Natural killer cell treated with Interleukin-12 subunit alpha and Interleukin-12 subunit beta and Interleukin-15 and Interleukin-18, amount 100 ng/mL, for 72 hours (primary cell): ENCODE measurements at places on chromosomes 2 and 18. TPM values are rescaled to one million over a fixed set of nuclear protein-coding genes. Genes with fewer than 3 reads are reported as not detected.

DNA sequence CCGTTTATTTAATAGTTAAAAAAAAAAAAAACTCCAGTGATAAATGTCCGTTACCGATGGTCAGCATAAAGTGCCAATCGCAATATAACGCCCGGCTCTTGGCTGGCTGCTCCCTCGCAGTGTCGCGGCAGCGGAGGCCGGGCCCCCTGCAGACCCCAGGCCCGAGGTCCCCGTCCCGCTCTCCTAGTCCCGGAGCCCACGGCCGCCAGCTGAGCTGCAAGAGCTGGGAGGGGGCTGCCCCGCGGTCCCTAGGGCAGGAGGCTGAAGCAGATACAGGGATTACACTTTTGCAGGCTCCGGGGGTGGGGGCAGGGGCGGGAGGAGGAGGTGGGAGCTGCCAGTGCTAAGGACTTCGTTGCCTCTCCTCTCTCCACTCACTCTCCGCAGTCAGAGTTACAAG lies 6.9 kb downstream of the OSR1 start:
- peaks cover 40% of the 10 kb centered on the region for H3K27me3 ChIP-seq
- no peak overlapping the region for H3K27ac ChIP-seq
- DNase-seq = no peak
- peak overlapping the region; percentile 22 for H3K4me3 ChIP-seq

- H3K36me3 ChIP-seq = no peaks in the 10 kb centered on the region
- H3K4me3 ChIP-seq = no peak overlapping the region
- no peak overlapping the region for H3K27ac ChIP-seq
- no peaks in the 10 kb centered on the region for H3K27me3 ChIP-seq
- H3K4me1 ChIP-seq = no peaks in the 10 kb centered on the region
Observed at GRCh38 chr2:6492573-6492972, 373.1 kb downstream of the CMPK2 start.

DNA sequence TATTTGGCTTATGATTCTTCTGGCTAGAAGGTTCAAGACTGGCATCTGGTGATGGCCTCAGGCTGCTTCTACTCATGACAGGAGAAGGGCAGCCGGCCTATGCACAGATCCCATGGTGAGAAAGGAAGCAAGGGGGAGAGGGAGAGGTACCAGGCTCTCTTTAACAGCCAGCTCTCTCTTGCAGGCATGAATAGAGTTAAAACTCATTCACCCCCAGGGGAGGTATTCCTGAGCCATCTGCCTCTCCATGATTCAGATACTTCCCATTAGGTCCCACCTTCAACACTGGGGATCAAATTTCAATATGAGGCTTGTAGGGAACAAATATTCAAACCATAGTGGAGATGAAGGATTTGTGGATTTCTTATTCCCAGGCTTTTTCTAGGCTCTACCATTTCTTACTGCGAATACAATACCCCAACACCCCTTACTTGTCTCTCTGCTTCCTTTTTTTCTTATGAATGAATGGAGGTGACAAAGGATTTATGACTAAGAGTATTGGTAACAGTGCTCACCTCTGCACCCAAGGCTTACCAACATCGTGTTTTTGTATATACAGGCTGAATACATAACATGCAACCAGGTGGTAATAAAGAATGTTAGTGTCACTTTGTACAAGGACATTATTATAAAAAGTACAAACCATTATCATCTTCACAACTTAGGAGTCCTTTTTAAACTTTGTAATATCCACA lies 454.6 kb upstream of the TRIB2 start:
- DNase-seq = no peak
- H3K36me3 ChIP-seq = no peaks in the 10 kb centered on the region
- peaks cover 5% of the 10 kb centered on the region for H3K4me1 ChIP-seq

GRCh38 chr2:165149439-165149838 lies 54.4 kb downstream of the SCN3A start:
- H3K27me3 ChIP-seq = peaks cover 3% of the 10 kb centered on the region
- H3K36me3 ChIP-seq = no peaks in the 10 kb centered on the region
- no peak overlapping the region for H3K27ac ChIP-seq
- H3K4me3 ChIP-seq = no peak overlapping the region

GRCh38 chr18:55522011-55522410 lies 66.0 kb downstream of the TCF4 start:
- no peak overlapping the region for H3K4me3 ChIP-seq
- H3K27me3 ChIP-seq = no peaks in the 10 kb centered on the region
- no peak for DNase-seq
- H3K36me3 ChIP-seq = no peaks in the 10 kb centered on the region
- H3K4me1 ChIP-seq = no peaks in the 10 kb centered on the region

GRCh38 chr18:7548721-7549120 lies 18.4 kb upstream of the PTPRM start:
- no peaks in the 10 kb centered on the region for H3K27me3 ChIP-seq
- no peak overlapping the region for H3K4me3 ChIP-seq
- H3K36me3 ChIP-seq = no peaks in the 10 kb centered on the region
- no peak overlapping the region for H3K27ac ChIP-seq
- no peaks in the 10 kb centered on the region for H3K4me1 ChIP-seq

- DNase-seq = no peak
- no peaks in the 10 kb centered on the region for H3K27me3 ChIP-seq
- H3K27ac ChIP-seq = no peak overlapping the region
- H3K4me3 ChIP-seq = no peak overlapping the region
- H3K36me3 ChIP-seq = no peaks in the 10 kb centered on the region
Observed at GRCh38 chr2:40165509-40165844, 286.4 kb downstream of the SLC8A1 start.

- no peaks in the 10 kb centered on the region for H3K36me3 ChIP-seq
- H3K4me3 ChIP-seq = peak overlapping the region; percentile 80
- peak; percentile 90 for DNase-seq
- H3K27ac ChIP-seq = peak overlapping the region; percentile 100
- peaks cover 64% of the 10 kb centered on the region for H3K4me1 ChIP-seq
Observed at GRCh38 chr2:28624793-28625701, 126.6 kb upstream of the PPP1CB start.

The SERPINB13 gene
- not detected for total RNA-seq

DNA sequence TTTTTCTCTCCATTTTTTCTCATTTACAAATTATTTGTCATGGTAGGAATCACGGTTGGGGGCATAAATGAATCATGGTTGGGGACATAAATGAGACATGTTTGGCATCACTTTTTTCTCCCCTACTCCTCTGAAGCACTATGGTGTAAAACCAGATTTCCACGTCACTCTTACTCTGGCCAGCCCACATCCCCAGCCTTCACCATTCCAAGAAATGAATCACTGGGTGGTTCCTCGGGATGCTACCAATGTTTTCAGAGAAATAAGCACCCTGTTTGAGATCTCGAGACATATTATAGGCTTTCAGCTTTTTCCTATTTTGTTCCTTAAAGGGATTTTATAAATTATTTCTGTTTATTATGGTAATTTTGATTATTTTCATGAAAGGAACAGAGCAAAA lies 155.0 kb upstream of the SLC8A1 start:
- no peak for DNase-seq
- H3K4me1 ChIP-seq = no peaks in the 10 kb centered on the region
- no peak overlapping the region for H3K27ac ChIP-seq

The CFAP65 gene
- not detected for total RNA-seq

GRCh38 chr2:240733803-240734495 lies 42.3 kb downstream of the AQP12A start:
- no peak overlapping the region for H3K4me3 ChIP-seq
- H3K4me1 ChIP-seq = no peaks in the 10 kb centered on the region

The VIT gene
- total RNA-seq = not detected

The ALPP gene
- not detected for total RNA-seq

DNA sequence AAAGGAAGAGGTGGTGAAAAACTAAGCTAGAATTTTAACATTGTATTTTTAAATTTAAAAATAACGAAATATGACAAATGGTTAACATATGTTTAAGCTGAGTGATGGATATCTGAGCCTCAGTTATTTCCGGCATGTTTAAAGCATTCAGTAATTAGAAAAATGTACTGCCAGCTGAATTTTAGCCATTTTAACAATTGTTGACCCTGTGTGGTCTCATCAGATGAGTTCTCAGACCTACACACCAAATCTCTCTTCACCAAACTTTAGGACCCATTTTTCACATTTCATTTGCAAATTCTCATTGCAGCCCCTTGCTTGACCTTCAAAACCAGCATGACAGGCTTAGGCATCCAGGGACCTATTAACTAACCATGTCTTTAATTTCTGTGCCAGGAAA lies 91.5 kb upstream of the RGPD4 start:
- no peaks in the 10 kb centered on the region for H3K36me3 ChIP-seq
- DNase-seq = no peak
- peaks cover 6% of the 10 kb centered on the region for H3K4me1 ChIP-seq

GRCh38 chr18:46414863-46415262 lies 242.2 kb downstream of the LOXHD1 start:
- peaks cover 33% of the 10 kb centered on the region for H3K4me1 ChIP-seq
- no peak overlapping the region for H3K27ac ChIP-seq
- H3K27me3 ChIP-seq = no peaks in the 10 kb centered on the region
- H3K36me3 ChIP-seq = no peaks in the 10 kb centered on the region
- DNase-seq = no peak

The SKOR2 gene
- total RNA-seq = not detected

The CDK15 gene
- not detected for total RNA-seq

DNA sequence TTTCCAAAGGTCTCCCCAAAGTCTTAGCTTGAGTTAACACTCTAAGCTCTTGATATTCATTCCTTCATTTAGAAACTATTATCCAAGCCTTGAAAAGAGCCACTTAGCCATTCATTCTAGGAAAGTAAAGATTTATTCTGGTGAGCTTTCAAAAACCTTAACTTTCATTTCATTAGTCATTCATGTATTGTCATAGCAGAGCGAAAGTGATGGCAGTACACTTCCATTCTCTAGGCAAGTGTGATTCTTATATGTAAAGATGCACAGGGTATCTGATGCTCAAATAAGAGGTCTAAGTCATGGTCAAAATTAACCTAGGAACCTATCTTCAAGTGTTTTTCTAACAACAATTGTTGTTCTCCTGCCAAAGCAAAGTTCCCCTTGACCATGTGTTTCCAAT lies 553.0 kb upstream of the FANCL start:
- no peaks in the 10 kb centered on the region for H3K27me3 ChIP-seq
- no peaks in the 10 kb centered on the region for H3K36me3 ChIP-seq

DNA sequence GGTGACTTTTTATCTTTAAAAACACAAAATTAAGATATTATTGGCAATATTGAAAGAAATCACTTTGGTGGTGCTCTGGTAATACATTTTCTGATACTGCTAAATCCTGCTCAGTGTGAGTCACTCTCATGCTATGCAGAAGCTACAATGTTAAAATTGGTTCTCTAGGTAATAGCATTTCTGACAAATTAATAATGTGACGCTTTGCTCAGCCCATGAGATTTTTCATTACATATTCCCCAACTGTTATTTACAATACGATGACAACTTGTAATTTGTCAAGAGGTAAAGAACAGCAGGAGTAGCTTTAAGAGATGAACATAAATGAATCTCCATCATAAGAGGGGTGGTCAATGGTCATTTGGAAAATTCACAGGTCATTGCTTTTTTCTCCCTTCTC lies 573.6 kb downstream of the TMEM182 start:
- H3K27me3 ChIP-seq = no peaks in the 10 kb centered on the region
- no peak overlapping the region for H3K27ac ChIP-seq
- no peak for DNase-seq
- H3K4me3 ChIP-seq = no peak overlapping the region

The CERKL gene
- not detected for total RNA-seq

DNA sequence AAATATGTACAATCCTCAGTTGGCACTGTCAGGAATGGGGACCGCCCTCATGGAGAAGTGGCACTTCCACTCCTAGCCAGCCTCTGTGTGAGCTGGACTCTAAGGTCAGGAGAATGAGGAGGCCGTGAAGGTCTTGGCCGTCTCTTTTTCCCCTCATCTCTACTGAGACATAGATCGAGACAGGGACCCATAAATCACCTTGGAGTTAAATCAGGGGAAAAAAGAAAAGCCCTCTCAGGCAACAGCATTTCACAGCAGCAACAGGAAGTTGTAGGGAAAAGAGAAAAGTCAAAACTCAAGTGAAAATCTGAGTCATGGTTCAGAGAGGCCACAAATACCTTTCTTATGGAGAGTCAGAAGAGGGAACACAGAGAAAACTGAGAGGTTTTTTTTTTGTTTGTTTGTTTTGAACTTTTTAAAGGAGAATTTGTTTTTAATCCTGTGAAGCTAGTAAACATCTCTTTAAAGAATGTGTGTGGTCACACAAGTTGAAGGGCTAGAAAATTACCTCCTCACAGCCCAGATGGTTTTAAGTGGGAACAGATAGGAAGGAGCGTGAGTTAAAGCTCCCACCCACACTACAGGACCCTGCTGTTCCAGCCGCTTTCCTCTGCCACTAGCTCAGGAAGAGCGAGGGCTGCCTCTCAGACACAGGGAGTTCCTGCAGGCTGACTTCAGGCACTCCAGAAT lies 30.6 kb upstream of the CYP1B1 start:
- peak overlapping the region; percentile 56 for H3K27ac ChIP-seq
- H3K4me1 ChIP-seq = peaks cover 22% of the 10 kb centered on the region
- DNase-seq = no peak
- peaks cover 12% of the 10 kb centered on the region for H3K36me3 ChIP-seq
- peak overlapping the region; percentile 66 for H3K4me3 ChIP-seq

The RIT2 gene
- total RNA-seq = not detected

- no peaks in the 10 kb centered on the region for H3K27me3 ChIP-seq
- no peak overlapping the region for H3K4me3 ChIP-seq
- no peaks in the 10 kb centered on the region for H3K4me1 ChIP-seq
- H3K27ac ChIP-seq = no peak overlapping the region
- DNase-seq = no peak
- H3K36me3 ChIP-seq = peaks cover 11% of the 10 kb centered on the region
Observed at GRCh38 chr2:141280037-141280436, 850.8 kb downstream of the LRP1B start.

DNA sequence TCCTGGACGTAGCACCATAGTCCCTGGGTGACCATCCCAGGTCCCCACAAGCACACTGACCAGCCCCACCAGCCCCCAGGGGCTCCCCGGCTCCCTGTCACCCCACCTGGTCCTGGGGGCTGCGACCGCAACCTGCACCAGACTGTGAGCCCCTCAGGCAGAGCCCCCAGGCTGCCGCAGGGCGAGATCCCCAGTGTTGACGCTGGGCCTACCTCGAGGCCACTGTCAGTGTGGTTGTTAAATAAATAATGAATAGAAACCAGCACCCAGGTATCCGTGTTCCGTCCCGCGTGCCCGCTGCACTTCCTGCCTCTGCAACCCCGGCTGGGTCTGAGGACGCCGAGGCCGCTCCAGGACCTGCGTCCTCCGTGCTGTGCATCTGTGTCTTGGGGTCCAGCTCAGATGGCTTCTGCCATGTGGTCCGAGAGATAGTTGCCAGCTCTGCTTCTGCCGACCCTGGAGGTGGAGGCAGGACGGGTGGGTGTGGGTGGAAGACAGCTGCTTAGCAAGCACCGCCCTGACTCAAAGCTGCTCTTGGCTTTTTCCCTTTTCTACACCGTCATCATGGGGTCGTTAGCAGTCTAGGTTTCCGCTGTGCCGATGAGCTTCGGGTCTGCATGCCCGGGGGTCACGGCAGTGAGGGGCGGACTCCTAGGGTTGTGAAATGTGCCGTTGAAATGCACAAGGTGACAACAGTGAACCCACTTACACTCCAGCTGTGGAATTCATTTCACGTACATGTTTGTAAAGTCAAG lies 74.2 kb downstream of the NFATC1 start:
- no peak for DNase-seq
- H3K27me3 ChIP-seq = no peaks in the 10 kb centered on the region
- H3K4me3 ChIP-seq = no peak overlapping the region
- H3K36me3 ChIP-seq = no peaks in the 10 kb centered on the region

The TRIP12 gene
- 262 TPM for total RNA-seq

- H3K4me1 ChIP-seq = peaks cover 8% of the 10 kb centered on the region
- no peak overlapping the region for H3K27ac ChIP-seq
- H3K36me3 ChIP-seq = no peaks in the 10 kb centered on the region
- DNase-seq = no peak
- no peak overlapping the region for H3K4me3 ChIP-seq
Observed at GRCh38 chr2:46329803-46330775, 32.9 kb downstream of the EPAS1 start.

GRCh38 chr18:54030434-54030833 lies 194.0 kb downstream of the MBD2 start:
- H3K4me1 ChIP-seq = no peaks in the 10 kb centered on the region
- H3K36me3 ChIP-seq = no peaks in the 10 kb centered on the region
- no peak overlapping the region for H3K4me3 ChIP-seq
- H3K27ac ChIP-seq = no peak overlapping the region
- no peak for DNase-seq
